ENCODE measurements at places on chromosomes 1 and 21.

DNA sequence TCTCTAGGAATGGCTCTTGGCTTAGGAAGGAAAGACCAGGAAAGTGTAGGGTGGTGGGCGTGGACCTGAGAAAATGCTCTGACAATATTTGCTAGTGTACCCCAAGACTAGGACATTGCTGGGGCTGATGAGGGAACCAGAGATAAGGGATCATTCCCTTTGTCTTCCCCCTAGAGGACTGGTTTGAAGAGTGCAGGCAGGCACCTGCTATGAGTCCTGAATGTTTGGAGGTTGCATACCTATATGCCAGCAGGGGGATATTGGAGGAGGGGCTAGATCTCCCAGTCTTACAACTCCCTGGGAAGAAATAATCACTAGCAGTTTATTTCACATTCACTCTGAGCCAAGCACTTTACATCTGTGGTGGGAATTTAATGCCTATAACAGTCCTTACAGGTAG, 6.0 kb upstream of the BCL10 start:
- no peak for DNase-seq

DNA sequence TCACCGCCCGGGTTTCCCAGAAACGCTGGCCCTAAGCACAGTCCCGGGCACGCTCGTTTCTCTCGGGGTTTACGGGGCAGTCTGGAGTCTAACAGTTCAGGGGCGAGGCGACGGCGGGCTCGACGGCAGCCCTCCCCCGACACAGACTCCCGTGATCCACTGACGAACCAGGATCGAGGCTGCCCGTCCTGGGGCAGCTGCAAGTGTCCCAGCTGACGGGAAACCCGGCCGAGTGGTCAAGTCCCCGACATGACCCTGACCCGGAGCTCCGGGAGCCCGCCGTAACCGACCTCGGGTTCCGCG, 494 bp downstream of the UBE2J2 start:
- peak; percentile 35 for DNase-seq

- no peak for DNase-seq
Measured at GRCh38 chr1:168772428-168773060, 43.5 kb upstream of the DPT start.

DNA sequence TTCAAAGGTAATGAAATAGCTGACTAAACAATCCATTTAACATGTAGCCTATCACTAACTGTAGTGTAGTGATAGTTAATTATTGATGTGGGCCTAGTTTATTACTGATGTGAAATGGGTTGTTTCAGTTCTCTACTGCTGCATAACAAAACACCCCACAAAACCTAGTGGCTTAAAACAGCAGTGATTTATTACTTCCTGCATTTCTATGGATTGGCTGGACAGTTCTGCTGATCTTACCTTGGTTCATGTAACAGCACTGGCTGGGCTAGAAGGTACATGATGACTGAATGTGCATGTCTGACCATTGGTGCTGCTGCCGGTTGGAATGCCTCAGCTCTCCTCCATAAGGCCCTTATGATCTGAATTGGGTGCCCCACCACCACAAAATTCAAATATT, 5.4 kb upstream of the ABL2 start:
- DNase-seq: no peak

DNA sequence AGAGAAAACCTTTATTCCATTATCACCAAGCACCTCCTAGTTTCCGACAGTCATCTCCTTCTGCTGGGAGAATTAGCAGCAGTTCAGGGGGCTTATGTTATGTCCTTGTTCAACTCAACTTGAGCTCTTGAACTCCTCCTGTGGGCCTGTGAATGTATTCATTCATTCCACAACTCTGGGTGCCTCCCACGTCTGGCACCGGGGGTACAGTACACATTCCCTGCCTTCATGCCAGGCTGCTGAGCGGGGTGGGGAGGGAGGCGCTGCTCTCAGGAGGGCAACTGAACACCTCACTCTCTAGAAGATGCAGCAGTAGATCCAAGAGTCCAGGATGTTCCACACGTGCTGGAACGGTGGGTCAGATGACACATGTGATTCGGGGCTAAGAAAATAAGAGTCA, 4.3 kb upstream of the MX2 start:
- no peak for DNase-seq

DNA sequence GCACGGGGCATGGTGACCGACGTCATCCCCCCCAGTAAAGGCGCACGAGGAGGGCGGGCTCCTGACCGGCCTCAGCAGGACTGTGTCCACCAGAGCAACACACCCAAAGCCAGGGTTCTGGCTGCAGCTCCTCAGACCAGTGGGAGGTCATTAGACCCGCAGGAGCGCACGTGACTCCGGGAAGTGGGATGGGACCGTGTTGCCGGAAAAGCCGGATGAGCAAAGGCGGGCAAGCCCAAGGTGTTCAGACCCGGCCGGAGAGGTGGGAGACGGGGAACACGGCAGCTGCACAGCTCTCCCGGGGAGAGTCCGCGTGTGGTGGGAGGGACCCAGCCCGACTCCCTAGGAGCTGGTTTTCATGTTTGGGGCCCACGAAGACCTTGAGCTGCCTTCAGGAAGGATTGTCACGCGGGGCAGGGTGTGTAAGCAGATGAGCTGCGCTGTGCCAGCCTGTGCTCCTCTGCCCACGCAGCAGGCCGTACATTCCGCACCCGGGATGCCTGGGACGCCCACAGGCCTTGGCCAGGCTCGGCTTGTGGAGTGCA, 20.6 kb upstream of the TRAPPC10 start:
- no peak for DNase-seq

GRCh38 chr1:6198646-6199297, 623 bp downstream of the RPL22 start:
- DNase-seq: peak; percentile 17

GRCh38 chr1:56525489-56526041, 53.8 kb downstream of the PLPP3 start:
- peak; percentile 92 for DNase-seq

- no peak for DNase-seq
Measured at GRCh38 chr1:203131548-203132200, 4.1 kb downstream of the ADORA1 start.

- DNase-seq: peak; percentile 93
Measured at GRCh38 chr1:161044908-161045735, 655 bp downstream of the USF1 start.

GRCh38 chr1:11730429-11730891, 5.5 kb upstream of the AGTRAP start:
- peak; percentile 89 for DNase-seq

DNA sequence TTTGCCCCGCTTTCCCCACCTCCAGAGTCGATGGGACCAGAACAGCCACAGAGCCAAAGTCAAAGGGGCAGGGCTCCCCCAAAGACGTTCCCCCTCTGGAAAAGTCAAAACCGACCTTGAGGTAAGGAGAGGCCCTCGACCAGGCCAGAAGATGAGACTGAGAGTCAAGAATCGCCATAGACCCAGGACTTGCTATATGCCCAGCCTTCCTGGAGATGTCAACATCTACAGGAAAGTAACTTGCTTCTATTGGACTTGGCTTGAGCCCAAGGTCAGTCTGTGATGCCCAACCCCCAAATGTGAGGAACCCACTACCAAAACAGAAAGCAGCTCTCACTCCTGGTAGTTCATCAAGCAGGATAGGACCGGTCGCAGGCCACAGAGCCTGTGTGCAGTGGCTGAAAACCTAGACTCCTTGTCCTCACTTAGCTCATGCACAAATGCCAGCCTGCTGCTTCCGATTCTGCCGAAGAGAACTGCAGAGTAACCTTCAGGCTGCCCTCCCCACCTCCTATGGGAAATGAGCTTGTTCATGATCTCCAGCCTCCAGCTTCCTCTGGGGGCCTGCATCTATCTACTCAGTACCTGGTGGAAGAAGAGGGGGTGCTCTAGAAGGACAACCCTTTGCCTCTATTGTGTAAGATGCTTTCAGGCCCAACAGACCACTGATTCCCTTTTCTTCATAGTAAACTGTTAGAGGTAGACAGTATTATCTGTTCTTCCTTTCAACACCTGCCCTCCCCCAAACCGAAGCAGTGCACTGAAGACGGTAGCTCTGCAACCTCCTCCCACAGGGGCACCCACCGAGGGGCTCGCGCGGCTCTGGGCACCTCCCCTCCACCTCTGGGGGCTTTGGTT, 1.4 kb downstream of the ACOT7 start:
- no peak for DNase-seq

DNA sequence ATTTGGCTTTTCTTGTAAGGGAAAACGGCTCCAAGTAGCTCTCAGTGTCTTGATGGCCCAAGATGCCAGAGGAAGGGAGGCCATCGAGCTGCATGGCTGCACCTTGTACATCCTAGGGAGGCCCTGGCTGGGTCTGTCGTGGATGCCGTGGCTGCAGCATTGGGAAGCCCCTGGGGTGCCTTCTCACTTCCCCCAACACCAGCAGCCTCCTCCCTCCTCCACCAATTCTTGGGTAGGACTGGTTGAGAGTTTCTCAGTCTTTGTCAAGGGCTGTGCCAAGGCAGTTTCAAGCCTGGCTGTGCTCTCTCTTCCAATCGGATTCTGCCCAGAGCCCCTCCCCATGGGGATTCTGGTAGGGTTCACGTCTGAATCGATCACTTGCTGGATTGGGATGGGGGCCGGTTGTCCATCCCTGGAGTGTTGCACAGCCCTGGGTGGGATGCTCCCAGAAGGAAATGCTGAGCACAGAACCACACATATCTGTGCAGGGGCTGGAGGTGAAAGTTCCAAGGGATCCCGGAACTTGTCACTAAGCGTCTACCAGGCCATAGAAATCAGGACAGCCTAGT, 14.0 kb upstream of the SPSB1 start:
- DNase-seq: no peak

DNA sequence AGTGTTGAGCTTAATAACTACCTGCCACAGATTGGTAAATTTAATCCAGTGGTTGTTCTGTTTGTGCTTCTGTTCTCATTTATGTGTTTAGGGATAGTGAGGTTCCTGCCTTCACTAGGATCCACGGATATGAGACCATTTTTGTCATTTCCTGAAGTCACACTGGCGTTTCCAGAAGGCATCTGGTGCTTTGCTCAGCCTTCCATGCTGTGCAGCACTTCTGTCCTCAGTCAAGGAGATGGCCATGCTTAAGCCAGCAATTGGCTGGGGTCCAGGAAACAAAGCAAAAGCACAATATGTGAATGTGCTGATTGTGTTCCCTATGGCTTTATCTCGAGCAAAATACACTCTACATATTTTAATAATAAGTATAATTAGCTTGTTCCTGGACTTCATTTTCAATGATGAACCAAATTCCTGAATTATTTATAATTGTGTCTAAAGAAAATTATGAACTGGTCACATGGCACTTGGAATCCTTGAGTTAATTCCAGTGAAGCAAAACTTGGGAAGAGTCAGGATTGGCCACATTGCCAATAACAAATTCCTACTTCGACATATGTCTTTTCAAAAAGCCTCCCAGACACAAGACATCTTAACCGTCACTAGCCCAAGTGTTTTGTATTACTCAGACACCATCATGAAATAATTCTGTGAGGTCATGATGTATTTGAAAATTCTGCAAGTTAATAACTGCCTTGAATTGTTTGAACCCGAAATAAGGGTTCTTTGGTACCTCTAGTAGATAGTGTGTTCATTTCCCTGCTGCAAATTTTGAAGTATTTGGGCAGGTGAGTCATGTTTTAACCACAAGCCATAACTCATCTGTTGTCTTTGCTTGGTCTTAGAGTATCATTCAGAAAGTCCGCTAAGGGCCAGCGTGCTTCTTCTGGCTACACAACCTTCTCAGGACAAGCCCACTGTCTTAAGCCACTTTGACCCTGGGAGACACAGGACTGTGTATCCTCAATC, 412.4 kb downstream of the DISC1 start:
- no peak for DNase-seq

DNA sequence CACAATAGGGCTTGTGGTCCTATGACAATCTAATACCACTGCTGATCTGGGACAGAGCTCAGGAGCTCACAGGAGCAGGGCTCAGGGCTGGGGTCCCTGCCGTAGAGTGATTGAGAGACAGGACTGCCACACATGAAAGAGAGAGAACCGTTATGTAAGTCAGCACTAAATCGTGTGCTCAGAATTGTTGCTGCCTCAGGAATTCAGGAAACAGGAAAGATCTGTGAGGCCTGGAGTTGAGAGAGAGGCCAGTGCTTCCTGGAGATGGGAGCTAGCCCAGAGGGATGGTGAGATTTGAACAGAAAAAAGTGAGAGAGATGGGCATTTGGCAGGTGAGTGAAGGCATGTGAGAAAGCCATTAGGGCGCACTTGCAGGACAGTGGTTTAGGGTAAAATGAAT, 17.5 kb upstream of the ACBD6 start:
- DNase-seq: no peak

All from inflammatory macrophage treated with lipopolysaccharide for 4 hours (primary cell).